ENCODE measurements at places on chromosomes 16 and 17.

DNA sequence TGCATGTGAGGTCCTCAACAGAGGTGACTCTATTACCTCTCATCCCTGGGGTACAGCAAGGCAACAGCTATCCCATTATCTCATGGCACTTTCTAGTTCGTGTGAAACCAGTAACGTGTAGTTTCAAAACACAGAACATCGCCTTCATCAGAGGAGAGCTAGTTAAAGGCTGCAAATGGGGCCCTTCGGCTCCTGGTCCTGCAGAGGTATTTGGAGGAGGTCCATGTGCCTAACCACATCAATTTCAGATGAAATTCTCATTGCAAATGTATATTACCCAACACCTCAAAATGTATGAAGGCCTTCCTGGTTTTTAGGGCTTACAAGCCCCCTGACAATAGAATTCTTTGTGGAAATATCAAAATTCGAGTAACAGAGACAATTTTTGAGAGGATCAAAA is 95.7 kb upstream of the PSMD7 start:
- no peak for DNase-seq

GRCh38 chr16:50244140-50244503 is 22.2 kb upstream of the ADCY7 start:
- DNase-seq: no peak

DNA sequence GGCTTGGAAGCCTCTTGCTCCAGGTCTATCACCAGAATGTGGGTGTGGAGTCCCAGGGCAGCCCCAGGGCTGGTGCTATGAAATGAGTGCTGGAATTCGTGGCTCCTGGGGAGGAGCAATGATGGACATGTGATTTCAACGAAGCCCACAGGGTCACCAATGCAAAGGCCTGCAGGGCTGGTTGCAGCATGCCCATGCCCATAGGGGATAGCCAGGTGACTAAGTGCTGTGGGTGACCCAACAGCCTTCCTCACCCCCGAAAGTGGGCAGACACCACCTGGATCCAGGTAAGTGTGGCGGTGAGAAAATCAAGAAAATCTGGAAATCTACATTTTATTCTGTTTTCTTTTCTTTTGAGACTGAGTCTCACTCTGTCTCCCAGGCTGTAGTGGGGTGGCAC is 87.5 kb upstream of the GPRC5B start:
- DNase-seq: no peak

GRCh38 chr16:85613604-85614337 is 649 bp downstream of the GSE1 start:
- DNase-seq: no peak

- DNase-seq: peak; percentile 13
These were observed 21.1 kb downstream of the IL4R start for GRCh38 chr16:27334838-27335237.

- DNase-seq: no peak
These were observed 228.6 kb downstream of the ZFHX3 start for GRCh38 chr16:72819345-72819744.

GRCh38 chr17:20083156-20083859 is 74.1 kb downstream of the SPECC1 start:
- DNase-seq: no peak

DNA sequence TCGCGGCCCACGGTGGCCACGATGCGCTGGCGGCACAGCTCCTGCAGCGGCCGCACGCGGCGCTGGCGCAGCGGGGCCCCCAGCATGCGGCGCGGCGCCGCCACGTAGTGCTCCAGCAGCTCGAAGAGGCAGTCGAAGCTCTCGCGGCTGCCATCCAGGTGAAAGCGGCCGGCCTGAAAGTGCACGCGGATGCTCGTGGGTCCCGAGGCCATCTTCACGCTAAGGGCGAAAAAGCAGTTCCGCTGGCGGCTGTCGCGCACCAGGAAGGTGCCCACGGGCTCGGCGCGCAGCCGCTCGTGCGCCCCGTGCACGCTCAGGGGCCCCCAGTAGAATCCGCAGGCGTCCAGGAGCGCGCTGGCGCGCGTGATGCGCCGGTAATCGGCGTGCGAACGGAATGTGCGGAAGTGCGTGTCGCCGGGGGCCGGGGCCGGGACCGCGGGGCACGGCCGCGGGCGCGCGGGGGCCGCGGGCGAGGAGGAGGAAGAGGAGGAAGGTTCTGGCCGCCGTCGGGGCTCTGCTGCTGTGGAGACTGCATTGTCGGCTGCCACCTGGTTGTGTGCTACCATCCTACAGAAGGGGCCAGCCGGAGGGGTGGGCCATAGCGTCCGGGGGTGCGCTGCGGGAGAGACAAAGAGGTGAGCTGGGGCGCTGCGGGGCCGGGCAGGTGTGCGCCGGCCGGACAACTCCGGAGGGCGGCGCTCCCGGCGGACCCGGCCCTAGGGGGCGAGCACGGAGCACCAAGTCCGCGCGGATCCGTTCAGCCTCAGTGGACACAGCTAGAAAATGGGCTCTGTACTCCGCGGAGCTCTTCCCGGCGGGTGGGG is 879 bp downstream of the SOCS1 start:
- no peak for DNase-seq

DNA sequence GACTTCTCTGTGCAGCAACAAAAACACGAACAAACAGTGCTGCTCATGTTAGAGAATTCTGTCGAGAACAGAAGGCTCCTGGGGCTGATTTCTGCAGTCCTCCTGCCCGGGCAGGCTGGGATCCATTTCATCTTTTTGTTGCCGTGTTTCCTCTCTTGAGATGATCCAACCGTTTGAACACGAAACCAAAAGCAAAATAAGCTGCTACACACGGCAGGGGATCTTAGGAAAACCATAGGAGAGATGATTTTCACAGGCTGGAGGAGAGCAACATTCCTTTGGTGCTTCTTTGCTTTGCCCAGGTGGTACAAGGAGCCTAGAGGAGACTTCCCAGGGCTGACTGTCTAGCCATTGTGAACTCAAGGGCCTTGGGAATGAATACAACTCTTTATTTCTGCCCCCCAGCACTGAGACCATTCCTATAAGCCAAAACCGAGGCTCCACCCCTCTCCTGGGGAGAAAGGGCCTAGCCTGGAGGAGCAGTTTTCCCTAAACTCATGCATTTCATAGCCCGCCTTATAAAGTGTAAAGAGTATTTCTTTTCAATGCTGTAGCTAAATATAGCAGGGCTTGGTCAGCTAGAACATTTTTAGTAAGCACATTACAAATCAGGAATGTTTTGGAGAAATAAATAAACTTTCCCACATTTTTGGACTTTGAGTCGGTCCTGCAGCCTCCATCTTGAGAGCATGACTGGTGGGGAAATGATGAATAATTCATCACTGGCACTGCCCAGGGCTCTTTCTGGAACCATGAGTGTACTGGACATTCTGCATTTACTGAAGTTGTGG is 7.7 kb downstream of the FOXL1 start:
- no peak for DNase-seq

DNA sequence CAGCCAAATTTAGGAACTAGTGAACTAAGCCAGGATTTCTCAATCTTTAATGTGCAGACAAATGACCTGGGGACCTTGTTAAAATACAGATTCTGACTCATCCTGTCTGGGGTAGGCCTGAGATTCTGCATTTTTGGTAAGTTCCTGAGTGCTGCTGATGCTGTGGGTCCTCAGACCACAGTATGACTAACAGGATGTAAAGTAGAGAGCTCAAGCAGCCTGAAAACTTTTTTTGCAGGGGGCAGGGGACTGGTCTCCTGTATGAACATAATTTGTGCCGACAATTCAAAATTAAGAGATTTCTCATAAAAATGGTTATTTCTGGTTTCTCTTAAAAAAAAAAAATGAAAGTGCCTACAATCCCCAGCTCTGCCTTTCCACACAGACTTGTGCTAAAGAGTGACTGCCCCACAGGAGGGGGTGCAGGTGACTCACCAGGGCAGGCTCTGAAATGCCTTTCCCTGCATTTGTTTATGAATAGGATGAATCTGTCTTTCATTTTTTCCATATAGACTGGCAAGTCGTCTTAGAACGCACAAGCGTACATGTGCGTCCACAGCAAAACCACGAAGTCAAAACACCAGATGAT is 271.5 kb downstream of the PHKB start:
- DNase-seq: no peak

- no peak for DNase-seq
These were observed 29.3 kb downstream of the ABAT start for GRCh38 chr16:8703693-8704092.

GRCh38 chr16:29789775-29790182 is 772 bp upstream of the KIF22 start:
- no peak for DNase-seq

GRCh38 chr17:41500131-41500911 is 5.1 kb downstream of the KRT13 start:
- DNase-seq: no peak

DNA sequence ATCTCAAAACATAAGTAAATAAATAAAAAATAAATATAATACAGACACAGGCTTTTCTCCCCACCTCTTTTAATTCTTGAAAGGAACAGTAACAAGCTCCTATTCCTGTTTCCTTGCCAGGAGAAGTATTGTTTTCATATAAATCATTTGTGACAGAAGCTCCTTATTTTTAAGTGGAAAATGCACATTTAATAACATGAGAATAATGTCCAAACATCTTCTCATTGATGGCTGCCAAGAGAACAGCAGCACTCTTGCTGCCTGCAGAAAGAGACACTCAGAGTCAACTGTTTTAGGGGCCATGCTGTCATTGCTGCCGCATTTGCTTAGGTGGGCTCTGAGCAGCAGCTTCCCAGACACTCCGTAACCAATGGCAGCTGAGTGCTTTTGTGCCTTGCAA is 580.1 kb downstream of the WWOX start:
- no peak for DNase-seq

GRCh38 chr17:76697702-76698465 is 12.9 kb downstream of the MXRA7 start:
- no peak for DNase-seq

DNA sequence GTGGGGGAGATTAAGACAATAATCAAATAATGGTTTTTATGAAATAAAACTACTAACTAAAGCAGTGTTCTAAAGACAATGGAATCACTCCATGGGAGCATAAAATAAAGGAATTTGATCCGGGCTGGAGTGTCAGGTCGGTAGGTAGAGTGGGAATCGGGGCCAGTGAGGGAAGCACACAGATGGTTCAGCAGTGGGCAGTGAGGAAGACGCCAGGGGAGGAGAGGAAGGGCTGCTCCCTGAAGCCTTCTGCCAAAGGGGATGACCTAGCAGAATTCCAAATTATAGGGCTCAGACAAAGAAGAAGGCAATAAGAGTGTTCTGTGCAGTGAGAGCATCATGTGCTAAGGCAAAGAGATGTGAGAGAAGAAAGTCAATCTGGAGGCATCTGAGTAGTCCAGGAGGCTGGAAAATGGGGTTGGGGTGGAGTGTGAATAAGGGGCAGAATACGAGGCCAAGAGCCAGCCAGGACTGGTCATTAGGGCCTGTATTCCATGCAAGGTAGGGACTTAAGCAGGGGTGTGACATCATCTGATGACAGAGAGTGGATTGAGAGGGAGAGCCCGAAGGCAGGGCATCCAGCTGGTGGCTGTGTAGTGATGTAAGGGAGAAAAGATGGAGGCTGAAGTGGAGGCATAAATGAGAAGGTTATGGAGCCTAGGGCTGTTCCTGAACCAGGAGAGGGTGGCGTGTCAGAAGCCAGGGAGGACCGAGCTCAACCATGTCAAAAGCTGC is 137.6 kb downstream of the COPRS start:
- no peak for DNase-seq

DNA sequence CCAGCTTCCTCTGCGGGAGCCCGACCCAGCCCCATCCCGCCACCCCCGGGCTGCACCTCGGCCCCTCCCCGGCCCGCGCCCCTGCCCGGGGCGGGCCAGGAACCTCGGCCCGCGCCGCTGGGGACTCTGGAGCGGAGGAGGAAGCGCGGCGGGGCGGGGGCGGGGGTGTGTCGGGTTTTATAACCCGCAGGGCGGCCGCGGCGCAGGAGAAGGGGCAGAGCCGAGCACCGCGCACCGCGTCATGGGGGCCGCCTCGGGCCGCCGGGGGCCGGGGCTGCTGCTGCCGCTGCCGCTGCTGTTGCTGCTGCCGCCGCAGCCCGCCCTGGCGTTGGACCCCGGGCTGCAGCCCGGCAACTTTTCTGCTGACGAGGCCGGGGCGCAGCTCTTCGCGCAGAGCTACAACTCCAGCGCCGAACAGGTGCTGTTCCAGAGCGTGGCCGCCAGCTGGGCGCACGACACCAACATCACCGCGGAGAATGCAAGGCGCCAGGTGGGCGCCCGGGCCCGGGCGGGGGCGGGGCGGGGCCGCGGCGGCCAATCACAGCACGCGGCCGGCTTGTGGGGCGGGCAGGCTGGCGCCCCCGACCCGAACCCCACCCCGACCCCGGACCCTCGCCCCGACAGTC is at the start of gene ACE:
Gene ACE, plus strand, starts transcription at position 208 of the 626 bp plus-strand sequence. Its CDS starts 34 bp downstream, at position 242.
- no peak for DNase-seq

- no peak for DNase-seq
These were observed 7.3 kb upstream of the VEZF1 start for GRCh38 chr17:57995076-57995956.

GRCh38 chr16:18999045-18999393 is 15.3 kb downstream of the TMC7 start:
- no peak for DNase-seq

GRCh38 chr17:32917081-32917480 is 10.9 kb upstream of the TMEM98 start:
- DNase-seq: no peak

- DNase-seq: peak; percentile 46
These were observed 18.0 kb downstream of the CA5A start for GRCh38 chr16:87918338-87918737.

DNA sequence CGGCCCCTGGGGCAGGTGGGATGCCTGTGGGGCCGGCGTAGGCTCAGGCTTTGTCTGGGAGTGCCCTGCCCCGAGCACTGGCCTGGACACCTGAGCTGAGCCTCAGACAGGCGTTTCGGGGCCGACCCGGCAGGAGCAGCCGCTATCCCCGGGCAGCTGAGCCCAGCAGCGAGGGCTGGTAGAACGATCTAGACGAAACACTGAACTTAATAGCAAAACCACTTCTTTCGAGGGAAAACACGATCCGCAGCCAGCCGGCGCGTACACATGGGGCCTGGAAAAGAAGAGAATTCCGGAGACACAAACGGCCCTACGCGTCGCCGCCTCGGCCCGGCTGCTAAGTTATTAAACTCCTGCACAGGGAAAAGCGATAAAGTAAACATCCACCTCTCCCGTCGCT is 22.0 kb upstream of the SSTR5 start:
- no peak for DNase-seq

DNA sequence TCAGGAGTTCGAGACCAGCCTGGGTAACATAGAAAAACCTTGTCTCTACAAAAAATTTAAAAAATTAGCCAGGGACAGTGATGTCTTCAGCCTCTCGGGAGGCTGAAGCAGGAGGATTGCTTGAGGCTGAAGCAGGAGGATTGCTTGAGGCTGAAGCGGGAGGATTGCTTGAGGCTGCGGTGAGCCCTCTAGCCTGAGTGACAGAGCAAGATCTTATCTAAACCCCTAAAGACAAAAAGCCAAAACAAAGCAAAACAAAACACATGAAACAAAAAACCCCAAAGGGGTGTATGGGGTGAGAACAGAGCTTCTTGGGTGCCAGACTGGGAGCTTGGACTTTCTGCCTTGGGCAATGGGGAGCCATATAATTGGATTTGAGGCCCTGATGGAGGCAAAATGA is 2.6 kb downstream of the SPNS3 start:
- no peak for DNase-seq

- no peak for DNase-seq
These were observed 23.2 kb upstream of the C16orf74 start for GRCh38 chr16:85774136-85774535.

GRCh38 chr16:24520983-24521382 is 18.4 kb upstream of the RBBP6 start:
- no peak for DNase-seq

- DNase-seq: no peak
These were observed 192.8 kb upstream of the CDH11 start for GRCh38 chr16:65314627-65315008.

GRCh38 chr17:27741361-27741861 is 58.9 kb downstream of the NOS2 start:
- DNase-seq: peak; percentile 51

GRCh38 chr16:48113001-48113400 is 42.8 kb downstream of the ABCC12 start:
- DNase-seq: no peak
